ENCODE measurements at places on chromosomes 5 and 9. TPM values are rescaled to one million over a fixed set of nuclear protein-coding genes. Genes with fewer than 3 reads are reported as not detected.
A peak's percentile ranks its signal among the peaks of the same experiment; 100 is the strongest.

Gene TMEM203
- total RNA-seq: 33.5 TPM

Gene CCIN
- 0.36 TPM for total RNA-seq

Gene ELOVL7
- 0.07 TPM for total RNA-seq

Gene TSSK1B
- total RNA-seq: not detected

Gene FCN1
- total RNA-seq: not detected

Gene QRFP
- not detected for total RNA-seq

Gene TGFBI
- total RNA-seq: 2,194 TPM

DNA sequence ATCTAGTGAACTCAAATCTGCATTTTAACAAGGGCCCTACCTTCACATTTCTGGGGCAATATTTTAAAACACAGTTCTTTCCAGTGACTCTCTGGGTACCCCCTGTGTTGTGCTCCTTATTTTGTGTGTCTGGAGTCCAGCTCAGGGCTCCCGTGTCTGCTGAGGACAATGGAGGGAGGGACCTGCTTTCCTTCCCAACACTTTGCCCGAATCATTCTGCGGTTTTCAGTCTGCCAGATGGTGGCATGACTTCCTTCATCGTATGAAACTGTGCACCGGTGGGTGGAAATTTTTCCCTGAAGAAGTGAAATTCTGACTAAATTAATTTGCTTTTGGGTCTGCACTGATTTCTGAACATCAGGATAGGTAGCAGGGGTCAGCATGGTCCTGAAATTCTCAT is 153.6 kb upstream of the CD180 start:
- DNase-seq: no peak

DNA sequence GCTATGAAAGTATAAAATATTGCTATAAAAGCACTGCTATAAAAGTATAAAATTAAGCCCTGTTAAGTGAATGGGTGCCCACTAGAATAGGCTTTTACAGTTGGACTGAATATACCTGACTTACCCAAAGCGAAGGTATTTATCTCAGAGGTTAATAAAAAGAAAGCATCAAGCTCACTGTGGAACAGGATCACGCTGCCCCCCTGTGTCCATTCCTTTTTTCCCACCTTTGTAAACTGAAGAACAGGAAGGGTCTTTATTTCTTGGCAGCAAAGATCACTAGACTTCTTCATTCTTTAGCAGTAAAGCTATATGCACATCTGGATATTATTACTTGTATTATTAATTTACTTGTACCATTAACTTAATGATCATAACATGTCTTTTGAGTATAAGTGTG is 22.1 kb upstream of the PLPP6 start:
- no peak for DNase-seq

- DNase-seq: no peak
Observed at GRCh38 chr9:136539427-136540421, 6.1 kb downstream of the NOTCH1 start.

DNA sequence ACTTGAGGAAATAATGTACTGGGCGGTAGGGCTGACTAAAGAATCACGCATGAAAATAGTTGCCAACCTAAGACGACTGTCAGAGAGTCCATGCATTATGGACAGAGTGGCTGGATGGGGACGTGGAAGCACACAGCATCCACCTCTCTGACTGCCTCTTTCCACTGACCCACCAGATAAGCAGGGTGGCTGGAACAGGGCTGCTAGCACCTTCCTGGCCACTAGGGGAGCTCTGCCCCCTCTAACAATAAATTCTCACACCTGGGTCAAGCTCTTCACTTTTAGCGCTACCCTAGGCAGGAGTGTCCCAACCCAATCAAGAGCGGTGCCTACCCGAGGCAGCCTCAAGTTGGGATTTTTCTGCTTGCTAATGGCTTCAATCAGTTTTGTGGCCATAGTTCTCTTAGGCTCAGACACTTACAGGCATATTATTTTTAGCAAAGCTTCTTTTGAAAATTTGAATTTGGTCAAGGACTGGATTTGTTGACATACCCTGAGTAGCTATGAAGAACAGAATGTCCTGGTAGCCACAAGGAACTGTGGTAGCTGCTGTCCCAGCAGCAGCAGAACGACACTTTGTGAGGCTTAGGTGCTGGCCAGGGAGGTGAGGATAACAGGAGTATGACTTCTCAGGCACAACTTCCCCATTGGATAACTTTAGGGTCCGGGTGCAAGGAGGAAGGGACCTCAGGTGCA is 6.9 kb upstream of the TPM2 start:
- DNase-seq: peak; percentile 67

DNA sequence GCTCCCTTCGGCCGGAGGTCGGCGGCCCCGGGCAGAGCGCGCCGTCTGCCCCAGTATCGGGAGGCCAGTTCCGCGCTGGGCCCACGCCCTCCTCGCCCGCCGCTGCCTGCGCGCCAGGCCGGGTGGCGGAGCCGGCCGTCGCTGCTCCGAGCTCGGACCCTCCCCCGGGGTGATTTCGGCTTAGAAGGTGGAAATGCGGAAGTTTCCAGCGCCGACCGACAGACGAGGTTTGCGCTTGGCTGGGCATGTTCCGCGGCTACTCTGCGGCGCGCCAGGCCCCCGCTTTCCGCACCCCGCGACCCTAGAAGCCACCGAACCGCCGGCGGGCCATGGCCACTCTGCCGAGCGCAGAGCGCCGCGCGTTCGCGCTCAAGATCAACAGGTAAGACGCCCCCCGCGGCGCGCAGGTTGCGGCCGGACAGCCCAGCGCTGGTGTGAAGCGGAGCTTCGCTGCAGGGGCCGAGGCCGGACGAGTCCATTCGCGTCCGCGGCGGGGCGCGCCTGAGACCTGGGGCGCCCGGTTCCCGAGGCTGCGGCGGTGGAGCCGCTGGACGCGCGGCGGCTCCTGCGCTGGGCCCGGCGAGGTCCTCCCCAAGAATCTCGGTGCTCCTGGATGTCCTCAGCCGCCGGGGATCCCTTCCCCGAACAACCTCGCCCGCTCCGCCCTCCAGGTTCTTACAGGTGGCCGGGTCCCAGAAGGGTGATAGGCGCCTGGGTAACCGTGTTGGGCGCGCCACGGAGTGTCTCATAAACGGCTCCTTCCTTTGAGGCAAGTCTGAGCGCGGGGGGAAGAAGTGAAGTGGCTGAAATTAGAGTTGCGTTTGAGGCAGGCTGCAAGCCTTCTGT is at the start of gene DOCK8:
Gene DOCK8 (plus strand): TSS at position 218 of the 846 bp plus-strand sequence. CDS start 112 bp downstream, at position 330.
- DNase-seq: peak; percentile 15

DNA sequence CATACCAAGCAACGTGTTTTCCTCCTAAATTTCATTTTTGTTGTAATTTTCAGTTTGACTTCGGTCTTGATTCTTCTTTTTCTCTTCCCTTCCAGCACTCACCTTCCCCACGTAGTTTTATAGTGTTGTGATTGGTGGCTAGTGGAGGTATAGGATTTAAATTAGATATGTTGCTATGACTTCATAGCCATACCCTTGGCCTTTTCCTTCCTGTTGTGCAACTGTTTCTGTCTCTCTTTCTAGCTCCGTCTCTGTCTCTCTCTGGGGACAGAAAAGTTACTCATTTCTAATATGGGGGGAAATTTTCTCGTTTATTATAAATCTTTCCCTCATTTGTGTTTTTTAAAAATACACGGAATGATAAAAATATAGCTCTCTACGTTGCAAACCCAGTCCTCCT is 20.6 kb upstream of the C5orf24 start:
- no peak for DNase-seq

- DNase-seq: peak; percentile 39
Observed at GRCh38 chr9:31715250-31715649, 669.2 kb upstream of the ACO1 start.

GRCh38 chr9:110842986-110843385 is 174.4 kb downstream of the MUSK start:
- DNase-seq: peak; percentile 60

DNA sequence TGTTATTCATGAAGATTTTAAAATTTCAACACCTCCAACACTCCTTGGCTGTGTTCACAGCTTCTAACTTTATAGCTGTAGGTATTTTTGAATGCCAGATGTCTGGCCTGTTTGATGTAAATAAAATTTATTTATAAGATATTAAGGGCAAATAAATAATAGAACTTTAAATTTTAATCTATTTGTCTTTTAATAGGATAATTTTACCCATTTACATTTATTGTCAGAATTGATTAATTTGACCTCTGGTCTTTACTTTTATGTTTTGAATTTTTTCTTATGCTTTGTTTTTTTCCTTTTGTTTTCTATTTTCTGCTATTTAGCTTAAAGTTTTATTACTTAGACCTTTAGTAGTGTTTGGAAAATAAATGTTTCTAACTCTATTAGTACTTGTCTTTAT is 94.6 kb downstream of the UGCG start:
- DNase-seq: no peak

DNA sequence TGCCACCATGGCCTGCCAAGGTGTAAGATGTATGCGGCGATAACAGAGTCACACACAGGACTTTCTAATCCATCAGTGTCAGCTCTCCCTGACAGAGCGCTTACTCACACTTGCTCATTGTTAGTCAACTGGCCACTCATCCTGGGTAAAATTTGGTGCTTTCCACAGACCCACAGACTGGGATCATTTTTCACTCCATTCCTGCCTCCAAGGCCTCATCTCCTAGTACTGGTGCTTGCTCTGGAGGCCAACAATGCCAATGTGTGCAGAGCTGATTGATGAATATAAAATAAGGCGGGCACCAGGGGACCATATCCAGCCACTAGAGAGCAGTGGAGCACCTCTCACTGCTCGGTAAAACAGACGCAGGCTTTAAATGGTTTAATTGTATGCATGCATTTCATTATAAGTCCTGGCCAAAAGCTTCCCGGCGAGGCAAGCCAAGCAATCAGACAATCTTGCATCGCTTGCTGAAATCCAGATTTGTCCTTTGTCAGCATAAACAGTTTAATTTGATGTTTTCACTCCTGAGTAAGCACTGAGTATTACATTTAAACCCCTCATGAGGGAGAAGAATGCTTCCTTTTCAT is 22.3 kb downstream of the PSMB7 start:
- DNase-seq: peak; percentile 88

DNA sequence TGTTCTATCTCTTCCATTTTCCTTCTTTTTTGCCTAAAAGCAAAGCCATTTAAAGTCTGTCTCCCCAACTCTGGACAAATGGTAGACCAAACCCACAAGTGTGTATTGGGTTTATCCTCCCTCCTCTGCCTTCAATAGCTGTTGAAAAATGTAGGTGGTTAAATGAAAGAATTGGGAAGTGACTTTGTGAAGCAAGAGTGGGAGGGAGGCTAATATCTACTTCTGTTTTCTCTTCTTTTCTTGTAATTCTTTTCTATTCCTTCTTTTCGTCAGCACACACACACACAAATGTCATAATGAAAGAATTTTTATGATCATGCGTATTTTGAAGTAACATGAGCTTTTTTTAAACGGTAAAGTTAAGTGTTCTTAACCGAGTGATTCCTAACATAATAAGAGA is 3.8 kb downstream of the CCDC152 start:
- no peak for DNase-seq

- DNase-seq: no peak
Observed at GRCh38 chr9:128097543-128098296, 29.7 kb downstream of the SLC25A25 start.

DNA sequence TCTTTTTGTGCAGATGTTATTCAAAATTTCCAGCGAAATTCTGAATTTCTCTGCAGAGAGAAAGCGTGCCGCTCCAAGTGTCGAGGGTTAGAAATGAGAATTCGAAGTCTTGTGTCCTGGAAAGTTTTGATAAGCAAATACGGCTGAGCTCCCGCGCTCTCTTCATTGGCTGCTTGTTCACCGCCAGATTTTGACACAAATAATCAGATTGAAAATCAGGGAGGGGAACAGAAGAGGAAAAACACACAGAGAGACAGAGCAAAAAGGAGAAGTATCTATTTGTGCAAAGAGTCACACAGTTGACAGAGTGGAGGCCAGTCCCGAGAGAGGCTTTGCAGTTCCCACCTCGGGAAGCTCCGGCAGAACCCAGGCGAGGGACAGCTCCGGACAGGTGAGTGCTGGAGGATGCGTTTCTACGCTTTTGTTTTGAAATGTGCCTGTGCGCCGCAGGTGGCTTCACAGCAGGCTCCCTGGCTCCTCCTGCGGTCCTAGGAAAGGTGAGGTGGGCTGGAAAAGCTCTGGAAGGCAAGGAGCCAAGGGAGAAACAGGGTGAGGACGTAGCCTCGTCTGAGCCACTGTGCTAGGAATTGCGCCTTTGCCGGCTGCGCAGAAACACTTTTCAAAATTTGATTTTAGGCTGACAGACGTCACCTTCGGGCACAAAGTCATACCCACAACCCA is at the start of gene GFI1B:
Gene GFI1B (plus strand): TSS at position 244 of the 681 bp plus-strand sequence. CDS start 7,985 bp downstream, outside the sequence.
- DNase-seq: no peak

GRCh38 chr5:24773261-24773660 is 128.5 kb upstream of the CDH10 start:
- no peak for DNase-seq

GRCh38 chr5:68444833-68445232 is 229.3 kb downstream of the PIK3R1 start:
- no peak for DNase-seq

Data from MG63 (cell line).